Naive thymus-derived CD8-positive, alpha-beta T cell (primary cell): ENCODE measurements at places on chromosomes 11 and 22.

GRCh38 chr22:42111798-42112197, 18.8 kb downstream of the CYP2D6 start:
- no peak for DNase-seq

DNA sequence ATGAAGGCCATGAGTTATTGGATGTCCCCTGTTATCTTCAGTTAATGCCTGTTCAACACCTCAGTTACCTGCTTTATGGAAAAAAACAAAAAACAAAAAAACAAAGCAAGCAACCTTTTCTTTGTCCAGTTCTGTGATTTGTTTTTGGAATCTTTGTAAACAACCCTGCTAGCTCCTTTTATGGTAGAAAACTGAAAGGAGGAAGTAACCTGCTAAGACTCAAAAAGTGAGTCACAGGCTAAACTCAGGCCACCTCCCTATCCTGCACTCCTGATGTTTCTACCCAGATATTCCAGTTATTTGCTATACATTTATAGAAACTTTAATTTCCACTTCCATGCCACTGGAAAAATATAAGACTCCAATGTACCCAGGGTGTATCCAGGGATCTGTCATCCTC, 20.6 kb upstream of the TLCD5 start:
- no peak for DNase-seq

DNA sequence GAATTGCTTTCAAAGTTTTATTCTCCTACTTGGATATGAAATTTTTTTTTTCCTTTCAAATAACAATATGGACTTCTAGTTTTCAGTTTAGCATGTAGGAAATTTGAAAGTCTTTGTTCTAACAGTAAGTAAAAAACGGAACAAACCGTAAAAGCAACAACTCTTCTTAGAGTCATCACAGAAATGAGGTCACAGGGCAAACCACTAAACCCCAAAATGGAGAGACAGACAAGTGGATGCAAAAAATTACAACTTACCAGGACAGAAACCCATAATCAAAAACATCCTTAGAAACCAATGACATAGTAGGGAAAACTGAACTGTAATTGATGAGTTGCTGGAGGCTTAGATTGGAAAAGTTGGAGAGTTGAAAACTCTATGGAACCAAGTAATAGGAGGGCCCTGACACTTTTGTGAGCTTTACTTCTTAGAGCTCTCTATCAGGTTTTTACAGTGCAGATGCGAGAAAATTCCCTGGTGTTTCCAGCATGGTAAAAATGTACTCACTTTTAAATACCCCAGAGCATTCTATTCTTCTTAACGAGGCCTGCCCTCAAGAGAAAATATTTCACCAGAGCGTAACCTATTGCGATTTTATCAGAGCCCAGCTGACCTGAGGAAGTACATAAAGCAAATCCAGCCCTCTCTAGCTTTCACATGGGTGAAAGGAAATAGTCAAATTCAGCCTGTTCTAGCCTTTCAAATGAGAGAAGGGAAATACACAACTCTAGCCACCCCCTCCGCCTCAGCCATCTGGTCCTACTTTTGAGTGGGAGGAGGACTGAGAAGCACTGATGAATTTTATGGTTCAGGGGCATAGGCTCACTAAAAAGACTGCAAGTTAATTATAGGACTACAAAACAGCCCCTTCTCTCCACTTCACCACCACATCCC, 39.1 kb downstream of the CASP12 start:
- DNase-seq, result no peak

DNA sequence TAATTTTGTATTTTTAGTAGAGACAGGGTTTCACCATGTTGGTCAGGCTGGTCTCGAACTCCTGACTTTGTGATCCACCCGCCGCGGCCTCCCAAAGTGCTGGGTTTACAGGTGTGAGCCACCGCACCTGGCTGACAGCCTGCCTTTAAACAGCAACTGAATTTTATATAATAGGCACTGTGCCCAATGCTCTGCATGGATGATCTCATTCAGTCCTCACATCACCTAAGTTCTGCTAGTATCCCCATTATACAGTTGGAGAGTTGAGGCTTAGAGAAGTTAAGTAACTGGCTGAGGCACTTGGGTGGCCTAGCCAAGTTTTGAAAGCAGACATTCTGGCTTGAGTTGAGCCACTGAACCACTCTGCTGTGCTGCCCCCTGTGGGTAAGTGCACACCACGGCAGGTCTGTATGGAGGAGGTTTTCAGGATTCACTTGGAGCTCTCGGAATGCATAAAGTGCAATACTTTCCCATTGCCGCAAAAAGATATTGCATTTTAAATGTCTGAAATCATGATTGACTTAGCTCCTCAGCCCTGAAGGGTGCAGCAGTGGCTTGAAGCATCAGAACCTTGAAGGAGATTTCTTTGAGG, 112.4 kb downstream of the LDLRAD3 start:
- no peak for DNase-seq

GRCh38 chr11:43908191-43908590, 27.6 kb downstream of the ALKBH3 start:
- no peak for DNase-seq

DNA sequence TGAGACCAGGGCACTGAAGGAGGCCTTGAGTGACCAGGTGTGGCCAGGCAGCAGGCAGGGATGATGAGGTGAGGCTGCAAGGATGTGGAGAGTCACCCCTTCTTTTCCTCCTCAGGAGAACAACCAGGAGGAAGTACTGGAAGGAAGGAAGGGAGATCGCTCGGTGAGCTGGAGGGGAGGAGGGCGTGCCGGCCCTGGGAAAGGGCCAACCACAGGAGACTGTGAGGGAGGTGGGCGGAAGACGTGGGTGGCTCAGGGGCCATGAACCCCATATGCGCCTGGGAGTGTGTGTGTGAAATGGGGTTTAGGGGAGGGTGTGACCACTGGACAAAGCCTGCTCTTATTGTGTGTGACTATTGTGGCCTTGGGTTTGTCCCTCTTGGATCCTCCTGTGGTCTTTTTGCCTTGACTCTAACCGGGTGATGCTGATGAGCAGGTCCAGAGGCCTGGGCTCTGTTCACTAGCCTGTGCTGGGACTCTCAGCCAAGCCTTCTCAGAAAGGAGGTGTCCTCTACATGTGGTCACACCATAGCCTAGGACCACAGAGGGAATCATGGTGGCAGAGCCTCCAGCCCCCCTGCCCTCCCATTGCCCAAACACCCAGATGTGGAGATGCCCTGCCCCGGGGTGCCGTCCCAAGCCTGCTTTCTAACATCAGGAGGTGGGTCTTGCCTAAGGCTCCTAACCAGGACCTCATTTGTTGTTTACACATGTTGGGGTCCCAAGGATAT, 41.3 kb upstream of the TUB start:
- DNase-seq, result no peak

DNA sequence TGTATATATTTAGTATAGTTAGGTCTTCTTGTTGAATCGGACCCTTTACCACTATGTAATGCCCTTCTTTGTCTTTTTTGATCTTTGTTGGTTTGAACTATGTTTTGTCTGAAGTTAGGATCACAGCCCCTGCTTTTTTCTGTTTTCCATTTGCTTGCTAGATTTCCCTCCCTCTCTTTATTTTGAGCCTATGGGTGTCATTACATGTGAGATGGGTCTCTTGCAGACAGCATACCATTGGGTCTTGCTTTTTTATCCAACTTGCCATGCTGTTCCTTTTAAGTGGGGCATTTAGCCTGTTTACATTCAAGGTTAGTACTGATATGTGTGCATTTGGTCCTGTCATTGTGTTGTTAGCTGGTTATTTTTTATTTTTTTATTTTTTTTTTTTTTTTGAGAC, 224.6 kb downstream of the INSC start:
- DNase-seq, result no peak

- no peak for DNase-seq
Observed at GRCh38 chr22:40720538-40721256, 41.4 kb downstream of the MCHR1 start.

DNA sequence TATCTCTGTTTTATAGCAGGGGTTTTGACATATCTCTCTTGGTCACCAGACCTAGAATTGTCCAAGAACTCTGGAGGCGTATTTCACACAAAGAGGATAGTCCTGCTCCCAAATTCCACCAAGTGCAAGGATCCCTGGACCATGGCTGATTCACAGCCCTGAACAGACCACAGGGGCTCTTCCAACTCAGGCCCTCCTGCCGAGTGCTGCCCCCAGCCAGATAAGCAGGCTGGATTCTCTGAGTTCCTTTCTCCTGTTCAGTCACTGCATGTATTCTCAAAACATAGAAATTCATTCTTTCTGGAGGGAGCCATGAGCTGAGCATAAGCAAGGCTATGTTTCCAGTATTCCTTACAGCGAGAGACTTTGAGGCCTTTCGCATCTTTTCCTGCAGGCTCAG, 13.4 kb upstream of the PLEKHB1 start:
- no peak for DNase-seq

DNA sequence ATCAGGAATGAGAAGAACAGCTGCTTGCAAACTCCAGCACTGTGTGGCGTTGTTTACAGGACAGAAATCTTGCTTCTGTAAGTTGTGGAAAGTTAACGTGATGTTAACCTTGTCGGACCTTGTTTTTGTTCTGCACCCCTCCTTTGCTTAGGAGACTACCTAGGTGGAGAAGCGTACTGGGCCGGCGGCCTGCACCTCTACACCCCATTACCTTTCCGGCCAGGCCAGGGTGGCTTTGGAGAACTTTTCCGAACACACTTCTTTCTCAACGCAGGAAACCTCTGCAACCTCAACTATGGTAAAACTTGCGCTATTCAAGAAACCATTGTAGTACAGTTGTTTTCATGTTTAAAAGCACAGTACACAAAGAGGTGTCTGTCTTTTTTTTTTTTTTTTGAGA, 33.7 kb downstream of the SAMM50 start:
- no peak for DNase-seq

- no peak for DNase-seq
Observed at GRCh38 chr11:44601471-44602370, 36.3 kb downstream of the CD82 start.

GRCh38 chr22:42807185-42807584, 49.9 kb downstream of the ARFGAP3 start:
- no peak for DNase-seq

- no peak for DNase-seq
Observed at GRCh38 chr11:103281301-103281700, 172.1 kb downstream of the DYNC2H1 start.

DNA sequence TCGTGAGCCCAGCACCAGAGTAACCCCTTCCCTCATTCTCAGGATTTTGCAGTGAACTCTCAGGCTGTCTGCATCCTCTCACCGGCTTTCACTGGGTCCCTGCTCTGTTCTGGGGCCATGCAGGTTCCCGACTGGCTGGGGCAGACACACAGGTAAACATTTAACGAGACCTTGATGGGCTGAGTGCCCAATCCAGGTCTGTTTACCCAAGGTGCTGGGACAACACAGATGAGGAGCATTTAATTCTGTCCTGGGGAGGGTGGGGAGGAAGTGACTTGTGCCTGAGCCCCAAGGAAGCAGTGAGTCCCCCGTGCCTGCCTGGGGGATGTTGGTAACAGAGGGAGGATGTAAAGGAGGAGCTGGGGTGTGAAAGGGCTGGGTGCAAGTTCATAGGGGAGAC, 4.4 kb downstream of the BIK start:
- no peak for DNase-seq

DNA sequence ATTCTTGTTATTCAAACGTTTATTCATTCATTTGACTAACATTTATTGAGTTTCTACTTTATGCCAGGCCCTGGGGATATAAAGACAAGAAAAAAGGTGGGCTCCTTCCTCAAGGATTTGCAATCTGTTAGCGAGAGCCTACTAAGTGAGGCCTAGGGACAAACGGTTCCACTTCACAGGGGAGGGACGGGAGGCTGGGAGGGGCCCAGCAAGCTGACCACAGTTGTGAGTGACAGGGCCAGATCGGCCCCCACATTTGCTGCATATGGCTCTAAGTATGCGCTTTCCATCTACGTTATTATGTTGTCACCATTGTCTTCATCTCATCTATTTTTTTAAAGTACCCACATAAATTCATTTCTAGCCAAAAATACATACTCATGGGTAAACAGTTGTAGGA, 271.1 kb downstream of the BUD13 start:
- no peak for DNase-seq

- DNase-seq, result no peak
Observed at GRCh38 chr11:6298605-6299004, 21.7 kb downstream of the CAVIN3 start.

GRCh38 chr11:12066056-12066798, 44.2 kb upstream of the MICAL2 start:
- DNase-seq, result no peak

DNA sequence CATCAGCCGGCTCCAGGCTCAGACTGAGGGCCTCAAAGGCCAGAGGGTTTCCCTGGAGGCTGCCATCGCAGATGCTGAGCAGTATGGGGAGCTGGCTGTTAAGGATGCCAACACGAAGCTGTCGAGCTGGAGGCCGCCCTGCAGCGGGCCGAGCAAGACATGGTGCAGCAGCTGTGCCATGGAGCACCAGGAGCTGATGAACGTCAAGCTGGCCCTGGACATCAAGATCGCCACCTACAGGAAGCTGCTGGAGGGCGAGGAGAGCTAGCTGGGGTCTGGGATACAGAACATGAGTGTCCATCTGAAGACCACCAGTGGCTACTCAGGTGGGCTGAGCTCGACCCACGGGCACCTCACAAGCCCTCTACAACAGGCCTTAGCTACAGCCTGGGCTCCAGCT, 4.0 kb upstream of the SCUBE2 start:
- no peak for DNase-seq

DNA sequence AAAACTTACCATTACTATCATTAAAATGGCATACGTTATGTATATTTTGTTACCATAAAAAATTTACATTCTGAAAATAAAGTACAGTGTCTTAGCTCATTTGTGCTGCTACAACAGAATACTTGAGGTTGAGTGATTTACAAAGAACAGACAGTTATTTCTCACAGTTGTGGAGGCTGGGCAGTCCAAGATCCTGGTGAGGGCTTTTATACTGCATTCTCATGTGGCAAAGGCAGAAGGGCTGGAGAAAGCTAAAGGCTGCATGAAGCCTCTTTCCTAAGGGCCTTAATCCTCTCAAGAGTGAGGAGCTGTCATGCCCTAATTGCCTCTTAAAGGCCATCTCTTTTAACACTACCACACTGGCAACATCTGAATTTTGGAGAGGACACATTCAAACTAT, 13.3 kb downstream of the GGTLC2 start:
- no peak for DNase-seq

DNA sequence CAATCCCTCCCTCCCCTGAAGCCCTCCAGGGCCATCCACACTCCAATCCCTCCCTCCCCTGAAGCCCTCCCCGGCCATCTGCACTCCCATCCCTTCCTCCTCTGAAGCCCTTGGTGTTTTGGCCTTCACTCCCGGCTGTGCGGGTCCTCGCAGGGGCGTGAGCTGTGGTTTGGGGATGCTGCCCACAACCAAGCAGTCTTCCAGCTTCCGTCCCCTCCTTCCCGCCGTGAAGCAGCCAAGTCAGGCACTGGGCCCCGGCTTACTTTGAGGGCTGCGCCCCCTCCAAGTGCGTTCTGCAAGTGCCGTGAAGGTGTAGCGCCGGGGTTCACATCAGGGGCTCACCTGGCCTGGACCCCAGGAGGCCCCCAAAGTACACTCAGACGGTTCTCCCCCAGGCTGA, 335.9 kb downstream of the BRD1 start:
- no peak for DNase-seq
